ENCODE measurements at places on chromosomes 4 and X. TPM values are rescaled to one million over a fixed set of nuclear protein-coding genes. Genes with fewer than 3 reads are reported as not detected.

TXLNG gene
- total RNA-seq: 5.8 TPM

ARMCX4 gene
- 3.7 TPM for total RNA-seq

BMP3 gene
- under 0.01 TPM for total RNA-seq

GPAT3 gene
- 1.4 TPM for total RNA-seq
